ENCODE measurements at places on chromosomes 3 and 15. TPM values are rescaled to one million over a fixed set of nuclear protein-coding genes. Genes with fewer than 3 reads are reported as not detected.

- H3K36me3 ChIP-seq = no peaks in the 10 kb centered on the region
- no peak overlapping the region for H3K27ac ChIP-seq
- H3K4me3 ChIP-seq = no peak overlapping the region
- H3K27me3 ChIP-seq = peaks cover 3% of the 10 kb centered on the region
- peak; percentile 63 for DNase-seq
- peaks cover 10% of the 10 kb centered on the region for H3K4me1 ChIP-seq
Observed at GRCh38 chr15:98442379-98442833, 205.9 kb upstream of the IGF1R start.

DNA sequence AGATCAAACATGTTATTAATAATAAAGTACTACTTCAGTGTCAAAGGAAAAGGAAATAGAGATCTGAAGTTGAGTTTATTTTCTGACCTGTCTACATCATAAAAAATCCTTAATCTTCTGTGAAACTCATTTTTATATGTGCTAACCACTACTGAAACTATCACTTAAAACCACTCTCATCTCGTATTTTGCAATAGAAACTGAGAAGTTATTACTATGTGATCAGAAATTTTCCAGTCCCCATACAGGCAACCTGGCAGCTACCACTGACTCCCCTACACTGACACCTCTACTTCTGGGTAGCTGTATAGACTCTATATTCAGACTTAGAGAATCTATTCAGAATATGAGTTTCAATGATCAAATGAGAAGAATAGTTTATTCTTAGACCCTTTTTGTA, 8.3 kb downstream of the HDGFL3 start:
- no peak overlapping the region for H3K27ac ChIP-seq
- no peak for DNase-seq
- H3K4me3 ChIP-seq = no peak overlapping the region
- peaks cover 34% of the 10 kb centered on the region for H3K4me1 ChIP-seq
- no peaks in the 10 kb centered on the region for H3K36me3 ChIP-seq

- H3K4me3 ChIP-seq = no peak overlapping the region
- no peaks in the 10 kb centered on the region for H3K27me3 ChIP-seq
- no peak overlapping the region for H3K27ac ChIP-seq
- no peaks in the 10 kb centered on the region for H3K4me1 ChIP-seq
- no peaks in the 10 kb centered on the region for H3K36me3 ChIP-seq
- DNase-seq = no peak
Observed at GRCh38 chr3:117616227-117616626, 906.6 kb downstream of the TUSC7 start.

DNA sequence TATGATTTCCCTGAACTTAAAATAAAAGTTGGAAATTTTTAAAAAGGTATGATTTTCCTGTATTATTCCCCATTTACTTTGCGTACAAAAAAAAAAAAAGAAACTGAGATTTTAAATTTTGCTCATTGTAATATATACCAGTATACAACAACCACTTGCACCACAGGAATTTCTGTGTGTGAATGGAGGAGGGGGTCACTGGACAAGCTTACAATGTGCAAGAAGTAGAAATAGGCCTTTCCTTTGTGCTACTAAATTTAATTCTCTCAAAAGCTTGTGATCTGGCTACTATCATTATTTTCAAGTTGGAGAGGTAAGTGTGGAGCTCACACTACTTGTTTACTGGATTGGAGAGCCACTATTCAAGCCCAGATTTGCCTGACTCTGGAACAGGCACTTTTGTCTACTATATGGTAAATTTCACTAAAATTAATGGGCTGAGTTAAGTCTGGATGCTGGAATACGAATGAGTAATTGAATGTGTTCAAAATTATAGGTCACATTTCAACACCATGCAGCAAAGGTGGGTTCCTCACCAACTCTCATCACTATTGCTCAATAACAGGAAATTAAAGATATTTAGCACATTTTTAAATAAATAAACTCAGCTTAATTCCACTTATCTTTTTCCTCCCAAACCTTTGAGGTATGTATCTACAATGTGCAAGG, 148.0 kb upstream of the MBNL1 start:
- no peaks in the 10 kb centered on the region for H3K36me3 ChIP-seq
- no peaks in the 10 kb centered on the region for H3K27me3 ChIP-seq
- no peaks in the 10 kb centered on the region for H3K4me1 ChIP-seq
- H3K27ac ChIP-seq = no peak overlapping the region
- no peak for DNase-seq

DNA sequence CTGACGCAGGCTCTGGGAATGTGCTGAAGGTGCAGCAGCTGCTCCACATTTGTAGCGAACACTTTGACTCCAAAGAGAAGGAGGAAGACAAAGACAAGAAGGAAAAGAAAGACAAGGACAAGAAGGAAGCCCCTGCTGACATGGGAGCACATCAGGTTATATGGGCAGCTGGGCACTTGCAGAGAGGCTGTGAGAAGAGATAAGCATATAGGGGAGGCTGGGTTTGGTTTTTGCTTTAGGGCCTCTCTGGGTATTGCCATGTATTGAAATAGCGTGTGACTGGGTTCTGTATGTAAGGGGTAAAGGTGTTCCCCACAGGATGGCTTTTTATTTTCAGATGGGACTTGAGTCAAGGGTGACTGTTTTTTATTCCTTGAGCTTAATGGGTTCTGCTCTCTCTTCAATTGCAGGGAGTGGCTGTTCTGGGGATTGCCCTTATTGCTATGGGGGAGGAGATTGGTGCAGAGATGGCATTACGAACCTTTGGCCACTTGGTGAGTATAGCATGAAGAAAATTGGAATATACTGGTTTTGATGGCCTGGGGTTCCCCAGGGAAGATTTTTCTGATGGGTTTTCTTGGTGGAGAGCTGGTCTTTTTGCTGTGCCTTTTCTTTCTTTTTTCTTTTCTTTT, 7.4 kb downstream of the PSMD2 start:
- H3K27me3 ChIP-seq = no peaks in the 10 kb centered on the region
- DNase-seq = no peak
- H3K36me3 ChIP-seq = peaks cover 37% of the 10 kb centered on the region
- no peaks in the 10 kb centered on the region for H3K4me1 ChIP-seq

- H3K27ac ChIP-seq = no peak overlapping the region
- no peaks in the 10 kb centered on the region for H3K27me3 ChIP-seq
- DNase-seq = no peak
- no peaks in the 10 kb centered on the region for H3K36me3 ChIP-seq
Observed at GRCh38 chr3:15276028-15276724, 56.2 kb downstream of the SH3BP5 start.

DNA sequence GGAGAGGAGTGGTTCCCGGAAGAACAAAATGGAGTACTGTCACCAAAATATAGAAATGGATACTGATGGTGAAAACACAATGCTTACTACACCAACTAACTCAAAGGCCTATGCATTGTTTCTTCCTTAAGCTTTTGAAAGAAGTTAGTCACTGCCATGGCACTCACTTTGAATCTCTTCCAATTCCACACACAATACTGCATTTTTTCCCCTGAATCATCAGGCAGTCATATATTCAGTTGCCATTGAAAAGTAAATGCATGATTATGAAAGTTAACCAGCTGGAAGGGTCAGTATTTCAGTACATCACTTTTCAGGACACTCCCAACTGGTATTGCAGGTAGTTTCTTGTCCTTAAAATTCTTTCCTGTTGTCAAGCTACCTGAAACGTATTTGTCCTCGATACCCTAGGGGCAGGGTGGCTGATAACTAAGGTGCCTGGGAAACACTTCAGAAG, 9.0 kb upstream of the LRRFIP2 start:
- no peak overlapping the region for H3K4me3 ChIP-seq
- H3K27me3 ChIP-seq = no peaks in the 10 kb centered on the region
- H3K27ac ChIP-seq = no peak overlapping the region
- peaks cover 9% of the 10 kb centered on the region for H3K4me1 ChIP-seq
- no peak for DNase-seq

- no peak overlapping the region for H3K27ac ChIP-seq
- H3K27me3 ChIP-seq = no peaks in the 10 kb centered on the region
- H3K4me3 ChIP-seq = no peak overlapping the region
- no peaks in the 10 kb centered on the region for H3K4me1 ChIP-seq
- peaks cover 4% of the 10 kb centered on the region for H3K36me3 ChIP-seq
Observed at GRCh38 chr15:49715701-49716100, 94.9 kb downstream of the DTWD1 start.

DNA sequence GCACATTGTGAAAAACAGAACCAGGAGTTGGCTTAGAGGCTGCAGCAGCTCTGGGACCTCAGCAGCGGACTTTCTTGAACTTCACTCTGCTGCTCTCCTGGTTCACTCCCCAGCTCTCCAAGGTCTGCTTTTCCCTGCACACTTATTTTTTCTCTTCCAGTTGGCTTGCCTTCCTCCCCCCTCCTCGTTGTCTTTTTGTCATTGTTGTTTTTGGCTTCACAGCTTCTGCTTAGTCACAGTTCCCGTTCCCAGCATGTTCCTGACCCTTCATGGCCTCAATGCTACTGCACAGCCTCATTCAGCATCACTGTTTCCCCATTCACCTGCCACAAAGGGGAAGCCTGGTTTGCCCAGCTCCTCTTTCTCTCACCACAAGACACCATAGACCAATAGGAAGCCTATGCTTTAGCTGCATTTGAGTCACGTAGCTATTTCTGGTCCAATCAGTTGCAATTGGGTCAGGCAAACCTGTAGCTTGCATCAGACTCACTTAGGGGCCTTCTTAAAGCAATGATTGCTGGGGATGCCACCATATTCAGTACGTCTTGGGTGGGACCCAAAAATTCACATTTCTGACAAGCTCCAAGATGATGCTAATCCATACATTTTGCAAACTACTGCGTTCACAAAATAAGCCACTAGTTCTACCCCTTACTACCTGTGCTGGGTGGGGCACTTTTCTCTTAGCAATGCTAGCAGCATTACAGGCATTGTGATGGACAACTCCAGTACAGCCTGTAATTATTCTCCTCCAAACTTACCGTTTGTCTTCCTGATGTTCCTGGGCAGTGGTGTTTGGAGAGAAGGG, 7.8 kb upstream of the SUMF1 start:
- no peak overlapping the region for H3K4me3 ChIP-seq
- peaks cover 4% of the 10 kb centered on the region for H3K4me1 ChIP-seq
- no peak overlapping the region for H3K27ac ChIP-seq

DNA sequence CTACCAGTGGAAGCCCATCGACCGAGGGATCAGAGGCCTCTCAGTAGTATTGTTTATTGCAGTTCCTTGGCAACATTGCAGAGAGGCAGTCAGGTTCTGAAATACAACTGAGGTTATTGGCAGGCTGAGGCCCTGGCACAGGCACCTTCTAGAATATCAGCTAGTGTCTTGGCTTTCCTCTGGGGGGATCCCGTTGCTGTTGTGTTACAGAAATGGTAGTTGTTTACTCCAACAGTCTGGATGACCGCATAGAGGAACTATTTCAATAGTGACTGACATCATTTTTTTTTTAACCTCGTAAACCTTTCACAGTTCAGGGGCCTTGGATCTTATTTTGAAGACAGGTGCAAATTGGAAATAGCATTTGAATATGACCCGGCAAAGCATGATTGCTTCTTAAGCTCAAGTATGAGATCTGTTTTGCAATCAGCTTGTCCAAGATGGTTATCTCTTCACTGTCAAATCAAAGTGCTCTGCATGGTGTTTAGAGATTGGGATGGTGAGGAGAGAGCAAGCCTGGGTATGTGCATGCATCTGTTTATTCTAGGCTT, 63.9 kb downstream of the PGPEP1L start:
- H3K4me3 ChIP-seq = no peak overlapping the region
- no peaks in the 10 kb centered on the region for H3K27me3 ChIP-seq
- no peak for DNase-seq
- peak overlapping the region; percentile 36 for H3K27ac ChIP-seq
- H3K4me1 ChIP-seq = no peaks in the 10 kb centered on the region

DNA sequence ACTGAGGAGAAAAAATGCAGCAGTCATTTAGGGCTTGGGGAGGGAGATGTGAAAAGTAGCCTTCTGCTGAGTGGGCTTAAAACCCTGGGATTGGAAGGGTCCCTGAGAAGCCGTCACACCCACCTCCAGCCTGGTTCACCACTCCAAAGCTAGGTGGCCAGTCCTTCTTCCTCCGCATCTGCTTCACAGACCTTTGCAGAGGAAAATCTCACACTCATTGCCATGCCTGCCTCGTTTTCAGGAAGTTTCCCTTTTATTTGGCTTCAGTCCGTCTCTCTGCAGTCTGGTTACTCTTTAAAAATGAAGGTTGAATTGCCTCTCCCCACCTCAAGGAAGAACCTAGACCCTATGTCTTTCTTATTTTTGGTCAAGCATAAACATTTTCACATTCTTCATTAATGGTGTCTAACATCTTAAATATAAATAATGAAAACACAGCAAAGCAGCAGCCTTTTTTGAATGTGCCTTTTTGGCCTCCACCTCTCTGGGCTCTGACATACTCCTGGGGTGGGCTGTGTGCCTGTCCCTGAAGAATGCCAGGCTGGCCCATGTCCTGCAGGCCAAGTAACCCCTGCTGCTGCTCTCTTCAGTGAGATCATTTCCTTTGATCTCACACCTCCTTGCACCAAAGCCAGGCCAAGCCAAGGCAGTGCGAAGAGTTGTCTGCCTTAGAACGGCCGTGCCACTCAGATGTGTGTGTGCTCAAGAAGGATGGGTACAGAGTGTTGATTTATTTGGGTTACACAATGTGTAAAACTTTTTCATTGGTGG, 11.0 kb downstream of the MRAS start:
- H3K4me3 ChIP-seq = no peak overlapping the region
- H3K36me3 ChIP-seq = no peaks in the 10 kb centered on the region
- H3K4me1 ChIP-seq = peaks cover 23% of the 10 kb centered on the region
- DNase-seq = no peak
- H3K27ac ChIP-seq = peak overlapping the region; percentile 39
- no peaks in the 10 kb centered on the region for H3K27me3 ChIP-seq

DNA sequence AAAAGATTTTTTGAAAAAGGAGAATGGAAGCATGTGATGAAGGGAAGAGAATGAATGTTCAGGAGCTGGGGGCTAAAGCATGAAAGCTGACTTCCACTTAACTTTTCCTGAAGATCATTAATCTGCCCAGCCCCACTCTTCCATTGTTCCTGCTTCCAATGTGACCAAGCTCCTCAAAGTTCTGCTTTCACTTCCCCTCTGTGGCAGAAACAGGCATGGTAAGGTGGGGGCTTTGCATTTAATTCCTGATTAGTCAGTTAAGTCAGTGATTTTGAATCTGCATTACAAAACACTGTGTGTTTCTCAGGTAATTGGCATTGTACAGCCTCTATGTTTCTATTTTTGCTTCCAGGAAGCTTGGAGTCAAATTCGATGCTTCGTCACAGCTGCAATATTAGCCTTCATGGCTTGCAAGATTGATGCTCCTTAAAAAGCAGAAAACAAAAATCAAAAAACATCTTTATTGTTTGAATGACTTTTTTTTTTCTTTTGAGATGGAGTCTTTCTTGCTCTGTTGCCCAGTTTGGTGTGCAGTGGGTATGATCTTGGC, 7.3 kb upstream of the TM6SF1 start:
- H3K4me1 ChIP-seq = peaks cover 9% of the 10 kb centered on the region
- DNase-seq = no peak
- no peaks in the 10 kb centered on the region for H3K36me3 ChIP-seq
- H3K27me3 ChIP-seq = peaks cover 65% of the 10 kb centered on the region
- no peak overlapping the region for H3K27ac ChIP-seq

The FRMD4B gene
- 18.5 TPM for total RNA-seq

The CPN2 gene
- not detected for total RNA-seq

The STAB1 gene
- 0.16 TPM for total RNA-seq

The C3orf85 gene
- total RNA-seq = not detected

The ADAMTS17 gene
- 2.3 TPM for total RNA-seq

The CLDN16 gene
- not detected for total RNA-seq

The RTP1 gene
- total RNA-seq = not detected

The CYFIP1 gene
- total RNA-seq = 116 TPM

Data from neural crest cell (in vitro differentiated cells).